ENCODE measurements at places on chromosomes 3 and 15.
A peak's percentile ranks its signal among the peaks of the same experiment; 100 is the strongest.

- DNase-seq: no peak
These were observed 67.2 kb upstream of the SIAH2 start for GRCh38 chr3:150830094-150830681.

- no peak for DNase-seq
These were observed 65.8 kb upstream of the ZBTB38 start for GRCh38 chr3:141302364-141303141.

DNA sequence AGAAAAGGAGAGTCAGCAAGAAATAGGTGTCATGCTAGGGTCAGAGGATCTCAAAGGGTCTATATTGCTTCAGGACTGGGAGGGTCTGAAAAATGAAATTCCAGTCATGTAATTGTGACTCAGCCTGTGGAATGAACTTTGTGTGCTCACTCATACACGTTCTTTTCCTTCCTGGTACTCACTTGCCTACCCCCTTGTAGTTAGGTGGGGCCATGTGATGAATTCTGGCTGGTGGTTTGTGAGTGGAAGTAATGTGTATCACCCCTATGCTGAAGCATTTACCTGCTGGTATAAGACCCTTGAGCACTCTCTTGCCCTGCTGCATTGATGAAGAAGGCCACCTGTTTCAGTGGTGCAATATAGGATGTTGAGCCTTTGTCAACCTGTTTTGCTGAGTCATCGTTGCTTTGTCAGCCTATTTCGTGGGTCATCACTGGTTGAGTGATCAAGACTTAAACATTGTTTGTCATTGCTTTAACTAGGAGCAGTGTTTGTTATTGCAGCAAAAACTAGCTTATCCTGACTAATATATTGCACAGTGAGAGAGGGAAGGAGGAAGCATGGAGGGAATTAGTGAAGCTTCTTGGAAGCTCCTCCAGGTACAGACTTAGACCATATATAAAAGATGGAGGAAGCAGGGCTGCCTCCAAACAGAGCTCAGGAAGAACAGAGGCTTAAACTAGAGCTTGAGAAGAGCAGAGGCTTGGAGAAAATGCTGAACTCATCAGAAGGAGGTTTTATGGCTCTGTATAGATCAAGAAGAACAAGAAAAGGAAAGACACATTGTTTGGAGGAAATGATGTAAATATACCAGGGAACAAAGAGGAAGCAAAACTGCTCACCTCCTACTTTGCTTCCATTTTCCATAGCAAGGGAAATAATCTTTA, 28.9 kb downstream of the TLNRD1 start:
- no peak for DNase-seq

DNA sequence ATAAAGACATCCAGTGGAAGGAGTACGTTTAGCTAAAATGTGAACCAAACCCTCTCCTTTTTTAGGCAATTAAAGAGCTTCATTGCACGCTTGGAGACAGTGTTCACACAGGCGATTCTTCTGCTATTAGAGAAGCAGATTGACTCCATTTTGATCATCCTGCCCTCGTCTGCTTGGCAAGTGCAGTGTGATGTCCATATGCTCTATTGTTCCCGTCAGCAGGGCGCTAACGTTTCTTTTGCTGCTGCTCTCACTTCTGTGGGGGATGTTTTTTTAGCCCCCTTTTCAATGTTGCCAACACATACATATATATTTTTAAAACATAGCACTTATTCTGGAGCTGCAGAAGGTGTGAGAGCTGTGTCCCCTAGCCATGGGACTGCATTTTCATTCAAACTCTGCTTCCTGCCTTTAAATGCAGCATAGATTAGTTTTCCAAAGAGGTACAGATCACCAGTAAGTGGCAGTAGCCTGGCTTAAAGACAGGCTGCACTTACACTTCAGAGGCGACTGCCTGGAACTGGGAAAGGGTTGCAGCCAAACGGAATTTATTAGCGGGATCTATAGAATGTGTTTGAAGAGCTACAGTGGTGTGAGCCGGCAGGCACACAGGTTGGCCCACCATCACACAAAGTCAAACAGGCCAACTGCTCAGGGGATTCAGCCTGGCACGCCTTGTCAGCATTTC, 292.6 kb upstream of the DPH6 start:
- DNase-seq: no peak

GRCh38 chr3:14789640-14790285, 29.0 kb upstream of the FGD5 start:
- DNase-seq: no peak

DNA sequence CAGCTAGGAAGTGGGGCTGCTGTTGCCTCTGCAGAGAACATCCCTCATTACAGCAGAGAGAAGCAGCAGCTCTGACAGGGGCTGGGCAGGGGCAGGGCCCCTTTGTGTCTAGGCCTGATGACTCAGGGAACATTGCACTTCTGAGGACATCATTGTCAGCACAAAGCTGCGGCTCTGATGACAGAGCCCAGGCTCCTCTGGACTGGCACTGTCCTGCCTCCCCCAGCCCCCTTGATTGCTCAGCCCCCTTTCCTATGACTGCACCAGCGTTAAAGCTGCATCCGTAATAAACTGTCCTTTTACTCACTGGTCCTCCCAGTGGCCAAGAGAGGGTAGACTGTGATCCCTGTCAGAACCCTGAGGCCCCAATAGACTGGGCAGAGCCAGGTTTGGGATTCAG, 18.3 kb downstream of the TRH start:
- DNase-seq: no peak

GRCh38 chr3:94083261-94083660, 20.4 kb downstream of the NSUN3 start:
- no peak for DNase-seq

- DNase-seq: no peak
These were observed 36.3 kb upstream of the TMC3 start for GRCh38 chr15:81410318-81410753.

DNA sequence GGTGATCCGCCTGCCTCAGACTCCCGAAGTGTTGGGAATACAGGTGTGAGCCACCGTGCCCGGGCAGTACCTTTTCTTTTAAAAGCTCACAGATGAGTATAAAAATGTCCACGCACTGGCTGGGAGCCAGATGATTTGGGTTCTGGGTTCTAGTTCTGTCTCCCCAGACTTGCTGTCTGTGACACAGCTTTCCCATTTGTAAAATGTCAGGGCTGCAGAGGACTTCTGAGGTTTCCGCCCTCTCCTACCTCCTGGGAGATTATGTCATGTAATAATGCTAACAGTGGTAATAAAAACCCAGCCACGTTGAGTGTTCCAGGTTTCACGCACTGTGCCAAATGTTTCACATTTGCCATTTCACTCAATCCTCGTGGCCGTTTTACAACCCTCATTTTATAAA, 1.3 kb upstream of the PPP4R2 start:
- no peak for DNase-seq

DNA sequence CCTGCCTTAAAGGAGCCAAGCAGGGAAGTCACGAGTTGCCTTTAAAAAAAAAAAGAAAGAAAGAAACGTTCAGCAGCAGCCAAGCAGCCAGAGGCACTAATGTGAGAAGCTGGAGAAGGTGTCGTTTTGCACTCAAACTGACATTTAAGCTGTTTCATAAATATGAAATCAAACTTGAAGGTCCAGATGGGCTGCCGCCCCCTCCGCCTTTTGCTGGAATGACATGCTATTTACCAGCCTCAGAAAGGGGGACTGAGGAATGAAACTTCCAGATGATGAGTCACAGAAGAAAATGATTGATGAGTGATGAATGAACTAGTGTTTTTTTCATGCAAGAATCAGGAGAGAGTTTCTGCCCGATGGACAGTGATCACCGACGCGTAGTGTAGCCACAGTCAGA, 396.8 kb downstream of the IGSF11 start:
- DNase-seq: no peak

DNA sequence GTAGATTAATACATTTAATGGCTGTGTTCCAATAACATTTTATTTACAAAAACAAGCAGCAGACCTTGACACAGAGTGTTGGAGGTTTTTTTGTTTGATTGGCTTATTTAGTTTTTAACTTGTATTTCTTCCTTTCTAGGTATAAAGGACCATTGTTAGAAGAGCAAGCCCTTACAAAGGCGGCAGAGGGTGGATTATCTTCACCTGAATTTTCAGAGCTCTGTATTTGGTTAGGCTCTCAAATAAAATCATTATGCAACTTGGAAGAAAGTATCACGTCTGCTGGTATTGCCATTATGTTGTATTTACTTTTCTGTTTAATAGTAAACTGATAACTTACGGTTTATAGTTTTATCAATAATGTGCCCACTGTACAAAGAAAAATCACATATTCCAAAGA, 10.0 kb downstream of the FAM98B start:
- DNase-seq: no peak

- DNase-seq: no peak
These were observed 535 bp downstream of the MCTP2 start for GRCh38 chr15:94231723-94232468.

- no peak for DNase-seq
These were observed 121.5 kb downstream of the IGF1R start for GRCh38 chr15:98769867-98770266.

GRCh38 chr15:57573151-57573550, 18.6 kb upstream of the MYZAP start:
- no peak for DNase-seq

GRCh38 chr3:37861620-37862041, at the start of gene CTDSPL:
Gene CTDSPL, plus strand, starts transcription at chr3:37861880. Its CDS starts 320 bp downstream, at chr3:37862200.
- no peak for DNase-seq

DNA sequence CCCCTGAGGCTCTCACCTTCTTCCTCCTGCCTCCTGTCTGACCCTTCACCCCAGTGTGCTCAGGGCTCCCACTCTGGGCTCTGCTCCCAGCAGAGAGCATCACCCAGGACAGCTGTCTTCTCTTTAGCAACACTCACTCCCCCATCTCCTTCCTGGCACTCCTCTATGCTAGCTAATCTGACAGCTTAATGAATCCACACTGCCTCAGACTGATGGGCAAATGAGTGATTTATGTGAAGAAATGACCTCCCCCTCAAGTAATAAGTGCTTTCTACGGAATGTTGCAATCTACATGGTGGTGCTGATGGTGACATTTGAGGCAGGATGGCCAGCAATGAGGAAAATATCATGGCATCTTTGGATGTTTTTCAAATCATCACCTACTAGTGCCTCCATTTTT, 83.6 kb downstream of the LSM3 start:
- DNase-seq: no peak

GRCh38 chr3:96192966-96193550, 621.3 kb upstream of the EPHA6 start:
- no peak for DNase-seq

DNA sequence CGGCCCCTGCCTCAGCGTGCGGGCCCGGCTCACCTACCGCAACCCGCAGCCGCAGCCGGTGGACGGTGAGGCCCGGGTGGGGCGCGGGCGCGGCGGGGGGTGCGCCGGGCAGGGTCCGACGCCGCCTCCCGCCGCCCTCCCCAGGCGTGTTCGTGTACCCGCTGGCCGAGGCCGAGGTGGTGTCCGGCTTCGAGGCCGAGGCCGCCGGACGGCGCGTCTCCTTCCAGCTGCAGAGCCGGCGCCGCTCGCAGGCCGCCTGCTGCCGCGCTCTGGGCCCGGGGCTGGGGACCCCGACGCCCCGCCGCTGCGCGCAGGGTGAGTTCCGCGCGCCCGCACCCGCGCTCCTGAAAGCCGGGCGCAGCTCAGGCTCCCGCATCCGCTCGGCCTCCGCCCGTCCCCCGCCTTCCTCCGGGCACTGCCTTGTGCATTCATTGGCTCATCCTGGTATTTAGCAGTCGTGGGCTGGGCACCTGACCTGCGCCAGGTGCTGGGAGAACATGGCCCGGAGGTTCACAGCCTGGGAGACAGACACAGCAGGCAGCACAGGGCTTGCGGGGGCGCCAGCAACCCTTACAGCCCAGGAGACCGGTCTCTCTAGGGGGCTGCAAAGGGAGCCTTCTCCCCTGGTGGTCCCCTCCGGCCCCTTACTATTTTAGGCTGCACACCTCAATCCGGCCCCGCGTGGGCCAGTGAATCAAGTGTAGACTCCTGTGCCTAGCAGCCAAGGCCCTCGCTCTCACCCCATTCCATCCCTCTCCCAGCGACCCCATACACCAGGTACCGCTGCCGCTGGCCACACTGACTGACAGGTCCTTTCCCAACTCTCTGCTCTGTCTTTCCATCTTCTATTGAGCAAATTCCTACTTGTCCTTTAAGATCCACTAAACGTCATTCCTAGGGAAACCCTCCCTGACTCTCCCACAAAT, 1.5 kb downstream of the VWA5B2 start:
- no peak for DNase-seq

DNA sequence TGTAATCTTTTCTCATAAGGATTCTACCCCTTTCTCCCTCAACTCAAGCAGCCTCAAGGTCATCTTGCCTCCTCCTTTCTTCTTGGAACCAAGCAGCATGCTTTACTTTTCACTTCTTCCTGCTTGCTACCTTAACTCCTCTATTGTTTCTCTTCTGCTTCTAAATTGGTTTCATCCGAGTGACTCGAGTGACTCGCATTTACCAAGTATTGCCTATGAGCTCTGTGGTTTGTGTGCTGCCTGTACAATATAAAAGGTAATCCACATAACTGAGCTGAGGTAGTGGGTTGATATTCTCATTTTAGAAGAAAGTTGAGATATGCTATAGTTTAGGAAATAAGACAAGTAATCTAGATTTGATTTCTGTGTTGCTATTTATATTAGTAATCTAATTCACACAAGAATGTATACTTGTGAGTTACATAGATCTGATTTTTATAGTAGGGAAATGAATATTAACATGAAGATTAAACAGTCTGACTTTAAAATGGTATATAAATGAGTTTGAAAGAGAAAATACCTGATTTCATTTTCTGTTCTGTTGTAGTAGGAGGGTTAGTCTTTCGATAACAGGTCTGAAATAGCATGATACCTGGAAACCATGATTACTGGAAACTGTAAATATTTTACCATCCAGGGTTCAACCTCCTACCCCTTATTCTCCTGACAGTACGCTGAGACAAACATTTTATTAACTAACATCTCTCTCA, 5.5 kb downstream of the HHLA2 start:
- DNase-seq: no peak

- DNase-seq: no peak
These were observed 24.0 kb upstream of the SRP14 start for GRCh38 chr15:40062816-40063562.

DNA sequence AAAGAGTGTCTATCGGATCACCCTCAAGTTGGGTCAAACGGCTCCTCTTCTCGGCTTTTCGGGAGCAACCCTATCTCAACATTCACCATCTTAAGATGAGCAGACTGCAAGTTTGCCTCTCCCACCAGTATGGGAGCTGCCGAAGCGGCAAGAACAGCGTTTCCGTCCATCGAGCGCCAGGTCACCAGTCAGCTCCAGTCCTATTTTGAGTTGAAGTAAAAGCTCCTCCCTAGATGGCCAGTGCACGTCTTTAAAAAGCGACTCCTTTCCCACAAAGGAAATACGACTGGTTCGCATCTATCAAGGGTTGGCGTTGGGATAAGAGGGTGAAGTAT, 369 bp upstream of the U2SURP start:
- no peak for DNase-seq

GRCh38 chr3:178634975-178635374, 98.7 kb downstream of the KCNMB2 start:
- no peak for DNase-seq

- no peak for DNase-seq
These were observed 104.9 kb upstream of the TRIM42 start for GRCh38 chr3:140573011-140573410.

GRCh38 chr15:66681395-66681794, 20.6 kb upstream of the SMAD6 start:
- DNase-seq: no peak

- peak; percentile 59 for DNase-seq
These were observed 121.9 kb downstream of the TMEM266 start for GRCh38 chr15:76181705-76182107.

- DNase-seq: no peak
These were observed 89.6 kb upstream of the AADACL2 start for GRCh38 chr3:151644020-151644620.
